ENCODE measurements at places on chromosomes 7 and 10.

DNA sequence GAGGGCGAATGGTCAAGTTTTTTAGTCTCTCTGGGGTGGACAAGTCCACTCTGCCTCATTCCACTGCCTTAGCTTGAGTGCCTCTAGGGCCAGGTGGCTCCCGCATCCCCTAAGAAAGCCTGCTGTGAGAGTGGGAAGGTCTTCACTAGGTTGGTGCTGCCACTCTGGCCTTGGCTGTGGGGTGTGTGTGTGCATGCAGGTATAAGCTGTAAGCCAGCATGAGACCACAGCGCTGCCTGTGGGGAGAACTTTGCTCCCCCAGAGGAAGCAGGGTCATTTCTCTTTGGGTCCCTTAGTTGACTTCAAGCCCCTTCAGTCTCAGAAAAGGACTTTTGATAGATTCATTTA, 25.5 kb upstream of the PCBD1 start:
- DNase-seq, result no peak

GRCh38 chr7:50793947-50794570, 11.4 kb upstream of the GRB10 start:
- no peak for DNase-seq

DNA sequence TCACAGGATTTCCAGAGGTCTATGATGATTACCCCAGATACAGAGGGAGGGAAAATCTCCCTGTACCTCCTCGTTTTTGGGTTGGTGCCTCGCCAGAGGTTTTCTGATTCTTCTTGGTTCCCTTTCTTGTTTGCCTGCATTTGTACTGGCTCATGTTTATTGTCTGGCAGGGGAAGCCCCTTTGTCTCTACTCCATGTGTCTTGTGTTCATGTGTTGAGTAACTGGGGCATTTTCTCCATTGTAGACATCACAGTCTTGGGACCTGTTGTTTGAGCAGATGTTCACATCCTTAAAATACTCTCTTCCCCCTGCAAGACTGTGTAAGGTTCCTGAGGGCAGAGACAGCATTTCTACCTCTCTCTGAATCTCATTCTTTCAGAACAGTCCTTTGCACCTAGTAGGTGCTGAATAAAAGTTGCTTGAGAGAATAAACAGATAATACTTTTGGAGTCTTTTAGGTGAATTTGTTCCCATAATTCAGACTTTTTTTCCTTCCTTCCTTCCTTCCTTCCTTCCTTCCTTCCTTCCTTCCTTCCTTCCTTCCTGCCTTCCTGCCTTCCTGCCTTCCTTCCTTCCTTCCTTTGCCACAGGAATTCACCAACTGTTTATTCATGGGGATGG, 25.1 kb downstream of the CDK14 start:
- no peak for DNase-seq

DNA sequence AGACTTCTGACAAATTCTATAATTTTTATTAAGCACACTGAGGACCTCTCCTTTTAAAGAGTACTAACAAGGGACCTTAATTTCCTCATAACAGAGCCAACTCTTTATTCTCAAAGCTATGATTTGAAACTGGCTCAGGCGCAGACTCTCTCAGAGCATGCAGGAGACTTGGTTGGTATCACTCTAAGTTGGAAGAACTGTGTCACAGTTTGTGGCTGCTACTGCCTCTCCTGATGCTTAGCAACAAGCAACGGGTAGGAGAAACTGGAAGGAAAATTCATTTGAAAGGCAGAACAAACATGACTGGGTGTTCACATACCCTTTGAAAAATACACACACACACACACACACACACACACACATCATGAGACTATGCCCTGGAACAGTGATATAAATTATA, 33.3 kb downstream of the ENO4 start:
- no peak for DNase-seq

DNA sequence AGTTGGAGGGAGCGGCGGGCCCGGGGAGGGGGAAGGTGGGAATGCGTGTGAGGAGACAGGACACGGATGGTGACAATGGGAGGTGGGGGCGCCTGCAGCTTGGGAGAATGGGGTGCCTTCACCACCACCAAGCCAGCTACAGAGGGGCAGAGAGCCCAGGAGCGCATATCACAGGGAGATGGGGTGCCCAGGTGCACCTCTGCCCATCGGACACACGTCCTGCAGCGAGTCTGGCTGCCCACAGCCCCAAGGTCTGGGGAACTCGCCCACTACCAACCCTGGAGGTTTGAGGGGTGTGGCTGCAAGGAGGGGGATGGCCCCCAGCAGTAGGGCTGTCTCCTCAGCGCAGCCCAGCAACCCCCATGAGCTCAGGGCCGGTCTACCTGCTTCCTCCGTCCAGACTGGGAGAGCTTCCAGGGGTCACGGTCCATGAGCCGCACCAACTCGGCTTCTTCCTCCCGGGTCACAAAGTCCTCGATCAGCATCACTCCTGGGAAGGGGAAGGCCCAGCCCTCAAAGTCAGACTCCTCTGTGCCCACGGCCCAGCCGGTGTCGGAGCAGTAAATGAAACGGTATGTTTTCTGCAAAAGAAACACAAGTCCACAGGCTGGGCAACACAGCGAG, 5.3 kb downstream of the ALKBH4 start:
- DNase-seq, result no peak

GRCh38 chr7:117619681-117620080, 139.9 kb downstream of the CFTR start:
- no peak for DNase-seq

DNA sequence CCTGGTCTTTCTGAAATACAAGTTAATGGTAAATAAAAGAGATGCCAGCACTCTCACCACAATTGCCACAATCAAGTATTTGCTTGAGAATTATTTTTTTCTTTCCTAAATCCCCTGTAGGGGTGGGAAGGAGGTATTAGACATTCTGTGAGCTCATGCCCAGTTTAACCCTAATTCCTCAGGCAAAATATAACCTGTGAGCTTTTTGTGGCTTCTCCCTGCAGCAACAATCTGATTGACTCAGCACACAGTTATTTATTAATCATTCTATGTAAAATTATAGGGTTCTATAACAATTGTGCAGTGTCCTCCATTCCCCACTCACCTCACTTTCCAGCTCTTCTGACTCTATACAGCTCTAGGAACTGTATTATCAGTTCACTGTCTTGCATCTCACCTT, 66.3 kb downstream of the GLI3 start:
- no peak for DNase-seq

GRCh38 chr7:48016641-48017040, 12.3 kb downstream of the SUN3 start:
- DNase-seq, result no peak

DNA sequence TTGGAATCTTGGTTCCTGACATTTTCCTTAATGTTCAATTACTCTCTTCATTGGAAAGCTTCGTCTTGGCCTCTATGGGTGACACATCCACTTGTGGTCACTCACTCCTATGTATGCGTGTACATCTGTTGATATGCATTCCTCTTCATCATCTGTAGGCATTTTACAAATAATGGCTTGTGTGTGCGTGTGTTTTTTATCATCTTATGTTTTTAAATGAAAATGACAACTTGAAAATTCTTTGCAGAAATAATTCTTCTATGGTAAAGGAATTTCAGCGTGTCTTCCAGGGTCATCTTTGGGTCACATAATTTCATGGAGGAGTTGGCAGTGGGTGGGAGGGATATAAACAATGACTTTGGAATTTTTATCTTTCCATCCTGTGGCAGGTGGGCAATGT, 925.1 kb downstream of the LRMDA start:
- no peak for DNase-seq

- no peak for DNase-seq
These were observed 118.2 kb upstream of the NANOS1 start for GRCh38 chr10:118911363-118911762.

DNA sequence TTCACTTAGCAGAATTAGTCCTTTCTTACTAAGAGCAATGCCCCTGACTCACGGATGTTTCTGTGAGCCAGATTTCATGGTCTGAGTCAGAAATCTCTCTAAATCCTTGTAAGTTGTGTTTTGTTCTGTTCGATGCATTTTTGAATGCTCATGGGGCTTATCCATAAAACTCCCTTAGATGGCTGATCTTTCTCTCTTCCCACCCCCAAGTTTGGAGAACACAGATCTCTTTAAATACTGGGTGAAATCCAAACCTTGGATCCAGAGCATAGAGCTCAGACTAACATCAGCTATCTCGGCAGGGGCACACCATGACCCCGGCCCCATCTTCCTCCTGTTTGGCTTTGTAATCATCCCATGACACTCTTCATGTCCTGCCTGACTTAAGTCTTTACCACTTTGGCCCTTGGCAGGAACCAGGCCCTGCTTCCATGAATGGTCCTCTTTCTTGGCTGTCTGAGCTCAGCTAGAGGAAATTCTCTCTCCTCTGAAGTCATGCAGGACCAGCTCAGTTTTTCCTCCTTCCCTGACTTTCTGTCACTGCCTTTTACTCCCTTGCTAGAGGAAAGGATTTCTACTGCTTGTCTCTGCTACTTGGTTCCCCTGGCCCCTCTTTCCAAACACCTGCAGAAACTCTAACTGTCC, 120.4 kb upstream of the RAB11FIP2 start:
- DNase-seq, result no peak

GRCh38 chr7:106589198-106589879, 71.6 kb downstream of the CCDC71L start:
- DNase-seq, result no peak
